ENCODE measurements at places on chromosomes 12 and 14.

GRCh38 chr12:96431067-96431466 lies 30.8 kb upstream of the CDK17 start:
- DNase-seq: no peak

- no peak for DNase-seq
These were observed 100.8 kb downstream of the PPM1A start for GRCh38 chr14:60349663-60350365.

DNA sequence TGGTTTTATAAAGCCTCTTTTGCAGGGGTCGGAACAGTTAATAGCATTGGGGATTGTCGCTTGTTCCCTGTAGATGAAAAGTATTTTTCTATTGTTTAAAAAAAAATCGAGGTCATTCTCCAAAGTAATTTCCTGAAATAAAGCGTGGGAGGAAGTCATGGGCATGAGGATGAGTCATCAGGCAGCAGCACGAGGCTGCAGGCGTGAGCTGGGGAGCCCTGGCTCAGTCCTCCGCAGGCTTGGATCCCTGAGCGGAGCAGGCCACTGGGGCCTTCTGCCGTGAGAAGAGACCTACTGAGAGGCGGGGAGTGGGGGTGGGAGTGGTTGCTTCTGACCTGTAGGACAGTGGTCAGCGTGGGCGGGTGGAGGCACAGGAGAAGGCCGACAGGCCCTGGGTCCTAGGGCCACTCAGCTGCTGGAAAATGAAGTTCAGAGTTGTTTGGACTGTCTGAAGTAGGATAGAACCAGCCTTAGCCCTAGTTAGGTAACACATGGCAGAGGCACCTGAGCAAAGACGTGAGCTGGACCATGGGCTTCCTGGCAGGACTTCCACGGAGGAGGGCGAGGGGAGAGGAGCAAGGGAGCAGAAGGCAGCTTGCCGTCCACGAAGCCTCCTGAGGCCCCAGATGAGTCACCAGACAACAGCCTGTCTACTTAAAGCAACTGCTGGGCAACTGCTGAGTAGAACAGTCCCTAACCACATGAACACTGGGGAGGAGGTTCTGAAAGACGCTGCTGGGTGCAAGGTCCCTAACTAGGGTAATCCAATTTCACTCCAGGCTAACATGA lies 21.1 kb upstream of the LGALS3 start:
- no peak for DNase-seq

DNA sequence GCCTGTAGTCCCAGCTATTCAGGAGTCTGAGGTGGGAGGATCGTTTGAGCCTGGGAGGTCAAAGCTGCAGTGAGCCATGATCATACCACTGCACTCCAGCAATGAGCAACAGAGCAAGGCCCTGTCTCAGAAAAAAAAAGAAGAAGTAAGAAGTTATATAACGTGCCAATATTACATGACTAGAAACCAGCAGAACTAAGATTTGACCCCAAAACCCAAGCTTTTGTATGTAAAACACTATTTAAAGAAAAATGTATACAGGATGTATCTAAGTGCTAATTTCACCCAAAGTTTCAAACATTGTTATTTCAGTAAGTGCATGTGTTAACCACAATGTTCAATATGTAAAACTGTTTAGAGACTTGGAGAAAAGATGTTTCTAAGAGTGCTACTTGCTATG lies 94.7 kb downstream of the SLC5A8 start:
- DNase-seq: no peak

DNA sequence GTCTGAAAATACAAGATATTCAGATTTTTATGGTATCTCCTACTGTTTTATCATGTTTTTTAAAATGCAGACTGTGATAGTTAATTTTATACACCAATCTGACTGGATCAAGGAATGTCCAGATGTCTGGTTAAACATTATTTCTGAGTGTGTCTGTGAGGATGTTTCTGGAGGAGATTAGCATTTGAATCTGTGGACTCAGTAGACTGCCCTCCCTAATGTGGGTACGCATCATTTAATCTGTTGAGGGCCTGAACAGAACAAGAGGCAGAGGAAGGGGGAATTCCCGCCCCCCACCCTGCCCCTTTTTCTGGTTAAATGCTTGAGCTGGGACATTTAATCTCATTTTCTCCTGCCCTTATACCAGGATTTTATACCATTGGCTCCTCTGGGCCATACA lies 72.1 kb downstream of the AVPR1A start:
- no peak for DNase-seq

- no peak for DNase-seq
These were observed 1.5 kb downstream of the KRT75 start for GRCh38 chr12:52432559-52433207.

- DNase-seq: no peak
These were observed 4.8 kb downstream of the FAM222A start for GRCh38 chr12:109718390-109718789.

Data from cortex of kidney (tissue), 1 donor.